ENCODE measurements at places on chromosomes 12 and 14.

GRCh38 chr12:5201554-5202218, 158.0 kb downstream of the KCNA5 start:
- peak; percentile 27 for DNase-seq

DNA sequence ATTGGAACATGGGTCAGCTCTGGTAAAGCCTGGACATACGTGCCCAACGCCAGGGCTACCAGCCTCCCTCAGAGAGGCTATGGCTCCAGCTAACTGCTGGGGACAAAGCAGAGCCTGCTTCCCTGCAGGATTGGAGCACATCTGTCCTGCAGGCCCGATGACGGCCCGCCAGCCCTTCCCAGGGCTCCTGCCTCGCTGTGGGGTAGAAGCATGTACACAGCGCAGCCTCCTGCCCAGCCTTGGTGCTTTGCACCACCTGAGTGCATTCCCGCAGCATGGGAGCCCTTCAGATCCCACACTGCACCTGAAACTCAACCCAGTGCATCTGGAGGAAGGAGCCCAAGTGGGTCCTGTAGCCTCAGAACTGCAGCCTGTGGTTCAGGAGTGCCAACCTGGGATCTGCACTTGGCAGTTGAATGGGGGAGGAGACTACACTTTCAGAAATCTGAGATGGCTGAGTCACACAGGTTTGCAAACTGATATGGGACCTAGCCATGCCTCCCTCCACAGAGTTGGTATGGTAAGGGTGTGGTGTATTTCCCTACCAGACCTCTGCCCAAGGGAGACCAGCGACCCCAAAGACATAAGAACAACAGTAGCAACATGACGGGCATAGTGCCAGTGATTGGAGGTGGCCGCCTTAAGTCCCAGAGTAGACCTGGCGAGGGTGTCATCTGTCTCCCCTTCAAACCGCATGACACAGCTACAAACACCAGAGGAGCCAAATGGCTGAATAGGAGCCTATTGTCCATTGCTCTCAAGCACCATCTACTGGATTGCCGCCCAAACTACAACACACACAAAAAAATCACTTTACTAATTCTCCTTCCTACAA, 273.9 kb upstream of the MIS18BP1 start:
- DNase-seq, result peak; percentile 61

- DNase-seq, result no peak
These were observed 312.4 kb upstream of the RTL1 start for GRCh38 chr14:101215927-101216326.

DNA sequence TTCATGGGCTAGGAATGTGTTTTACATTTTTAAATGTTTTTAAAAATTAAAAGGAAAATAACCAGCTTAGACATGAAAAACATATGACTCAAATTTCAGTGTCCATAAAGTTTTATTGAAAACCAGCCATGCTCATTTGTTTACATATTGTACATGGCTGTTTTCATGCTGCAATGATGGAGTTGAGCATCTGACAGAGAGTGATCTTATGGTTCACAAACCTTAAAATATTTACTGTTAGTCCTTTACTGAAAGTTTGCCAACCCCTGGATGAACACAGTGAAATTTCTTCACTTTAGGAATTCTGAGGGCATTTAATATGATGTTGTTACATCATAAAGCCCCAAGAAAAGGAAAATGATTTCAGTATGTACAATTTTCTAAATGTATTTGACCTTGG, 16.1 kb downstream of the RASSF9 start:
- DNase-seq, result no peak

- no peak for DNase-seq
These were observed 170.6 kb upstream of the PWP1 start for GRCh38 chr12:107514887-107515445.

DNA sequence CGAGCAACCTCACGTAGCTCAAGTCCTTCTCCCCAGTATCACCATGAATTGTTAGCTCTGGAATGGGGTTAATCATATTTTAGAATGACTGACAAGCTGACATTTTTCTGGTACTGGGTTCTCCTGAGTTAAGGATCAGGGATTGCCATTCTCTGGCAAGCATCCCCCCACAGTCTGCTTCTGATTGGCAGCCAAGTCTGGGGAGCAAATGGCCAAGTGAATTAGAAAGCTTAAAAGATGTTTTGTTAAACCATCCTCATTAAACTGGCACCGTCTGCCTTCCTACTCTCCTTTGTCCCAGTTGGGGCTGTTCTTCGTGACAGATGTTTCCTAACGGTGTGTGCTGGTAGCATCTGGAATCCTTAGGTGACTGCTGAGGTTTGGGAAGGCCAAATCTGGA, 17.2 kb upstream of the CISTR start:
- DNase-seq, result no peak

DNA sequence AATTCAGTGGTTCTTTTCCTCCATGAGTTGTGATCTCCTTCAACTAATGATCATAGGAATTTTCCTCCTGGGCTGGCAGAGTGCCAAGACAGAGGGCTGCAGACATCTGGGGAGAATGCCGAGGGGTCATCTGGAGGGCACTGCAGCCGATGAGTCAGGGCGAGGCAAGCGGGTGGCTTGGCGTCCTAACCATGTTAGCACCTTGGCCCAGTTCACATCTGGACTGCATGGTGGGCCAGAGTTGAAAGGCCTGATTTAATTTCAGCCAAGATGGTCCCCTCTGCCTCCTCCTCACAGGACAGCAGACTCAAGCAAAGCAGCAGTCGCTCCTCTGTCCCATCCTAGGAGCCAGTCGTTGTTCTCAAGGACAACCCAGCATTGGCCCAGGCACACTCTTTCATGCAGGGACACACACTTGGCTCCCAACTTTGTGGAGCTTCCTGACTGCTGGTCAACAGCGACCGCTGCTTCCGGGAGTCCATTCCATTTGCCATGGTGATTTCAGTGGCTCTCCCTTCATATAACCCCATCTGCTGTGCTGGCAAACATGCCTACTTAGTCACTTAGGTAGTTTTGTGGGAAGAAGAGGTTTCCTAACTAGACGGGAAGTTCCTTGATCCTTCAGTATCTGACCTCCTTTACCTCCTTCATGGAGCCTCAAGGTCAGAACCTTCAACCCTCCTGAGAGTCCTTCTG, 161.8 kb downstream of the TTC8 start:
- DNase-seq, result no peak

DNA sequence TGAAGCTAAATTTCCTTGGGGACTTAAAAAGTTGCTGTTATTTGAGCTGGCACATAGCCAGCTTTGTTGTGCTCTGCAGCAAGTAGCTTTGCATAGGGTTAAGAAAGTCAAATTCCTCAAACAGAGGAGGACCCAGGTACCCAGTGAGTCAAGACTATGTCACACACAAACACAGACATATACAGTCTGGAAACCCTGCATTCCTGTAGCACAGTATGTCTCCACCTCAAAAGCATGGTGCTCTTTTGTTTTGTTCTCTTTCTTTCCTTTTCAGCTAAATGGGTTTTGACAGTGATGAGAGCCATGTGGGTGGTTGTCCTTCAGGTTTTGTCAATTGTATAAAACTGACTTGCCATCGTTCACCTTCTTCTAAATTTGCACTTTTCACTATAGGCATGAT, 179.6 kb upstream of the DIO2 start:
- no peak for DNase-seq

- no peak for DNase-seq
These were observed 4.7 kb downstream of the CLEC2D start for GRCh38 chr12:9674226-9674590.

DNA sequence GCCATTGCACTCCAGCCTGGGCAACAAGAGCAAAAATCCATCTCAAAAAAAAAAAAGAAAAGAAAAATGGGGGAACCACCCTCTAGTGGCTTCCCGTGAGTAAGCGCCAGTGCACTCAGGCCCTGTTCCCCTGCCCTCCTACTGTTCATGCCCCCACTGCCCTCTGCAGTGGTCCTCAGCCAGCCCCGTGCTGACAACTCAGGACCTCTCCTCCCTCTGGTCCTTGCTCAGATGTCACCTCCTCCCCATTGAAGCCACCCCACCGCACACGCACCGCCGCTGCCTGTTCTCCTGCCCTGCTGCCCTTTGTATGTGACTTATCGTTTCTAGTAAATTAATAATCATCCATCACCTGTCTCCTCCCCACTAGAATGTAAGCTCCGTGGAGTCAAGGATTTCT, 58.8 kb upstream of the DYNC1H1 start:
- DNase-seq, result no peak

DNA sequence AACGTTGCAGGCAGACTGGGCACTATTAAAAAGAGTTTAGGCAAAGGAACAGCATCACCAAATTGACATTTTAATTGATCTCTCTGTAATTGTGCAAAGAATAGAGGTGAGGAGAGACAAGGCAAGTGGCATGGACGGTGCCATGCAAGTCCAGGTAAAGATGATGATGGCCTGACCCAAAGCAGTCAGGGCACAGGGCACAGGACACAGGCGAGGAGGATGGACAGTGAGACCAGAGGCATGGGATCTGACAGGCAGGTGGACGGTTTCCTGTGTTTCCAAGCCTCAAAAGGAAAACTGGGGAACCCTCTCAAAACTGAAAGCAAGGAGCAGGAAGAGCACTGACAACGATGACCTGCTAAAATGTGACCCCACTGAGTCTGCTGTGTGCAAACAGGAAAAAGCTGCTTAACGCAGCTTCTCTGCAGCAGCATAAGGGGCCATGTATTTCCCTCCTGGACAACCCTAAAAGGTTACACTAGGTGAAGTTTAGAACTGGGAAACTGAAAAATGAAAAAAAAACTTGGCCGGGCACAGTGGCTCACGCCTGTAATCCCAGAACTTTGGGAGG, 50.9 kb downstream of the CLIP1 start:
- no peak for DNase-seq

- DNase-seq, result no peak
These were observed 15.4 kb upstream of the HIGD1C start for GRCh38 chr12:50936821-50937530.

GRCh38 chr12:53733051-53733806, 6.0 kb upstream of the CALCOCO1 start:
- no peak for DNase-seq

- no peak for DNase-seq
These were observed 30.1 kb downstream of the CDKN1B start for GRCh38 chr12:12747278-12747677.

DNA sequence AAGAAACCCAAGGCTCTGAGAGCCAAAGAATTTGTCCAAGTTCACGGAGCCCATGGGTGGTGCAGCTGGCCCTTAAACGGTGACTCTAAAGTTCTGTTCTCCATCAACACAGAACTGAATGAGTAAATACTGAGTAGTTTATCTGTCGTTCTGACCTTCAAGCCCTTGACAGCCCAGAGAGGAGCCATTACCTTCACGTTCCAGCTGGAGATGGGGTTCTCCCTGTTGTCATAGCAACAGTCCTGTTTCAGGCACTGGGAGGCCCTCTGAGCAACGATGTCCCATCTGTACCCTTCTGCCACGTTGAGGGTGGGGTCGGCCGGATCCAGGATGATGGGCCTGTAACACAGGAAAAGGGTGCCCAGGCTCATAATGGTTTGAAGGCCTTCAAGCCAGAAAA, 7.5 kb upstream of the C12orf43 start:
- DNase-seq, result no peak

GRCh38 chr14:54411371-54411770, 14.6 kb downstream of the CDKN3 start:
- DNase-seq, result no peak

DNA sequence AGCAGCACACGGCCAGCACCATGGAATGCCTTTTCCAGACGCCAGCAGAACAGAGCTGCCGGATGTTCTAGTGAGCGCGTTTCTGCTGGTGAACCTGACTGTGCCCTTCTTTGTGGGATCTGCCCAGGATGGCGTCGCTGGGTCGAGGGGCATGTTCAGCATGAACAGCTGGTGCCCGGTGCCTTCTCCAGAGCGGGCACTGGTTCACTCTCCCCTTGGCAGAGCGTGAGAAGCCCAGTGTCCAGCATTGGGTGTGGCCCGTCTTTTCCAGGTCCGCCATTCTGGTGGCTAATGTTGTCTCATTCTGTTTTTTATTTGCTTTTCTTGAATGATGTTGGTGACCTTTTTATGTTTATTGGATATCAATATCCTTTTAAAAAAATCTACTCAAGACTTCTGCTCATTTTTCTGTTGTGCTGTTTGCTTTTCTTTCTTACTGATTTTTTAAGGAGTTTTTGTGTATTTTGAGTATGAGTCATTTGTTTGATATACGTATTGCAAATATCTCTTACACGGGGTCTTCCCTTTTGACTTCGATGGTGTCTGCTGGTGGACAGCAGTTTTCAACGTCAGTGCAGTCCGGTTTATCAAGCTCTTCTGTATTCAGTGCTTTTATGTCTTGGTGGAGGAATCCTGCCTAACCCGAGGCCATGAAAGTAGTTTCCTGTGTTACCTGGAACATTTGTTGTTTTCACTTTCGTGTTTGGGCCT, 74.3 kb downstream of the ADGRD1 start:
- DNase-seq, result no peak

DNA sequence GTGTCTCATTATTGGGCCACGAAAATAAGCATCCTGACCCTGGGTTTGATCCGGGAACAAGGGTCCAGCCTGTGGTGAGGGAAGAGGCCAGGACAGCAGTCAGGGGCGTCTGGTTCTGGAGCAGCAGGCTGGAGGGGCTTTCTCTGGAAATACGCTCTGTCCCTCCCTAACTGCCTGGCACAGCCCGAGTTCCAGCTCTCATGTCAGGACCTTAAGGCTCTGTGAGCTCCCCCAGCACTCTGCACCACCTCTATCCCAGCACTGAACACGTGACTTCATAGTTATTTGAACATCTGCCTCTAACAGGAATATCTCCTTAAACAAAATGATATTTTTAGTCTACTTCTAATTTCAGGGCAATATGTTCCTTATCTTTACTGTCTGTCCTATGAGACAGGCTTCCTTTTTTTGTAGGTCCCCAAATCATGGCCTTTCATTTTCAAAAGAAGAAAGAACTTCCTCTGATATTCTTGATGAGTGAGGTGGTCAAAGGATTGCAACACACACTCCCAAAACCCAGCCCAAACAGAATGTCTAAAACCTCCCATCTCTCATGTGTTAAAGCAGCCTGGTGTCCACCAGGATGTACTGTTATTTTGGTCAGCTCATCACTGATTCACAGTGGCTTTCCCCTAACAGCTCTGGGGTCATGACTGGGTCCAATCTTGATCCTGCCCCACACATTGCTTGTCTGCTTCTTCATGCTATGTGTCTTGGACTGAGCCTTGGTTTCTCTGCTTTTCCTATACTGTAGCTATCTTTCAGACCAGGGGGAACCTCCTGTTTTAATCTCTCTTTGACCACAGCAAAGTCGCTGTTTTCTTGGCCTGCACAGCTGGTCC, 9.7 kb downstream of the AQP6 start:
- no peak for DNase-seq

DNA sequence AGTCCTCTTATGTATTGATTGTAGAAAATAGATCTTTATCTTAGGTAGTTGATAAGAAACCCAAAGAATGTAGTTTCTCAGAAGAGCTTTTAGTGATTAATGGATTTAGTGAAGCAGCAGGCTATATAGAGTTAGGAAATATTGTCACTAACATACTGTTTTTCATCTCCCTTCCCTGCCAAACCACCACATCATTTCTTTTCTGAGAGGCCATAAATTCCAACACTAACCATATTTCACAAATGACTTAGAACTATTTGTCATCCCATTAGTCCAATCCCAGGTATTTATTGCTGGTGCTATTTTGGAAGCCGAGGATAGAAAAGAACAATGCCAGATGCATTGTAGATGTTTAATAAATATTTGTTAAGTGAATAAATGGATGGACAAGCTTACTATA, 185.7 kb downstream of the KICS2 start:
- DNase-seq, result no peak
